ENCODE measurements at places on chromosomes 7 and 10. TPM values are rescaled to one million over a fixed set of nuclear protein-coding genes. Genes with fewer than 3 reads are reported as not detected.

CEP41 gene
- total RNA-seq, result 8.9 TPM

FKBP9 gene
- total RNA-seq, result 1.1 TPM

GRCh38 chr10:70596860-70597809 is 5.4 kb downstream of the PRF1 start:
- DNase-seq, result no peak

- DNase-seq, result no peak
Observed at GRCh38 chr7:94067506-94067905, 63.4 kb upstream of the BET1 start.

- DNase-seq, result no peak
Observed at GRCh38 chr7:94069162-94069739, 65.1 kb upstream of the BET1 start.

DNA sequence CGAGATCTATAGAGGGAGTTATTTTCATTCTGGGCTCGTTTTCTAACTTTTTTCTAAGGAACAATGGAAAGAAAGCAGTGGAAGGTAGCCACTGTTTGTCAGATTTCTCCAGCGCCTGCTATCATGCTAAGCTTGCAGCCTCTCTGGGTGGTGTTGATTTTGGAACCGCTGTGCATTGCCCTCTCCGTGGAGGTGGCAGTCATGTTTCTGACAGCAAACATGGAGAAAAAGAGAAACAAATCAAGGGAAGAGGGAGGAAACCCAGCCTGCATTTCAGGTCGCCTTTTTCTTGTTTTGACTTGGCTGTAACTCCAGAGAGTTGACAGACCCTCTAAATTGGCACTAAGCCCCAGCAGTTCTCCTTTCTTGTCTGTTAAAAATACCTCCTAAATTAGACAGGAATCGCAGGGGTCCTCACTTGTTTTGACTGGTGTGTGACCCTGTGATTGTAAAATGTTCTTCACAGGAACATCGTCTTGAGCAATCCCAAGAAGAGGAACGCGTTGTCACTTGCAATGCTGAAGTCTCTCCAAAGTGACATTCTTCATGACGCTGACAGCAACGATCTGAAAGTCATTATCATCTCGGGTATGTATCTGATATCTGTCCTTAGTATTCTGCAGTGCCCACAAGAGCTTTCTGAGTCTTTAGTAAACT is 4.8 kb downstream of the ECHDC3 start:
- DNase-seq, result no peak

GRCh38 chr10:7085913-7086589 is 324.8 kb downstream of the SFMBT2 start:
- no peak for DNase-seq

Data from T-cell (primary cell).